ENCODE measurements at places on chromosomes 3 and 15.
A peak's percentile ranks its signal among the peaks of the same experiment; 100 is the strongest.

DNA sequence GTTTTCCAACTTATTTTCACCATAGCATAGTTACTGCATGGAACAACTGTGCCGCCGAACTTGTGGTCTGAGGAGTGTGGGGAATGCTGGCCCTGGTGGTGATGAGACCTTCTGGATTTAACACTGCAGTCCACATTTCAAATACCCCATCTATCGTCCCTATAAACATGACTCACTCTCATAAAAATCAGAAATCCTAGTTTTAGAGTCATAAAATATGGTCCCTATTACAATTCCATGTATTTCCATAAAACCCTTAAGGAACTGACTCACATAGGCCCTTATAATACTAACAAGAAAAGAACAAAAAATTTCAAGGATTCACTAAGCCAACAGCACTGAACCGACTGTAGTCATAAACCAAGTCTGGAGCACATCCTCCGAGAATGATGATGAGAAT, 147.2 kb downstream of the FOXP1 start:
- DNase-seq: no peak

DNA sequence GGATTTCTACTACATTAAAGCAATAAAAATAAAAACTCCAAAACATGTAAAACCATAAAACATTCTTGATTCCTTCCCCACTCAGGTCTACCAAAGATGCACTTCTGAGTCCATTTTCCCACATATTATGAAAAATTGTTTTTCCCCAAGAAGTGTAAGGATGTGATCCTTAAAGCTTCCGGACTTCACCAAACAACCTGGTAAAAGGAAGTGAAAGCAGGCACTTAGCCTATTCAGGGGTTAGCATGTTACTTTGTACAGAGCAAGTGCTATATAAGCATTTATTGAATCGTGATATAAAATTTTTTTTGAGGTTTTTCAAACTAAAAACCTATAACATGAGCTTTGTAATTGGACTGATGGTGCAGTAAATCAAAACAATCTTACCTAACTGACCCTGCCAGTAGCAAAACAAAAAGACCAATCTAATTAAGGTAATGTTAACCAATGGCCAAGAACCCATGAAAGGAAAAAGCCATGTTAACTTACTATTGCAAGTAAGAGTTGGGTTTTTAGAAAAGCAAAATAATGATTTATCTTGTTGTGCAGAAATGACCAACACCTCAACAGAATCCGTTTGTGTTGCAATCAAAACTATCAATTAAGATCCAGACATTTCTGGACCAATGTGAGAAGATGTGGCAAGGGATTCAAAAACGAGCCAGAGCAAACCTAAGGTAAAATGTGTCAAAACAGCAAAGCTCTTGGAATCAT, 1.8 kb downstream of the SETD2 start:
- DNase-seq: no peak

GRCh38 chr15:62212741-62213140, 47.7 kb upstream of the C2CD4B start:
- DNase-seq: no peak

DNA sequence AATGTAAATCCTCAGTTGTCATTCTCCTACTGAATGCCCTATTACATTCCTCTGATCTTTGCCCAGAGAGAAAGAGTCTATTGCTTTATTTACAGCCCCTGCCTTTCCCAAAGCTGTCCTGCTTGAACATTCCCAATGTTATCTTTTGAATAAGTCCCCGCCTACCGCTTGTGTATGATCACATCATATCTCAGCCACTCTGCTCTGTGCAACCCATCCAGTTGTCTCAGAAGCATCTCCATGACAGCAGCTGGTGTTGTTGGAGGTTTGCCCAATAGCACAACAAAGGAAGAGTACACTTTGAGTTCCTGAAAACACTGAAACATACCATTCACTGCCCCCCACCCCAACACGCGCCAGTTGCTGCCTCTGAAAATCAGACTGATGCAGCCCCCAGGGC, 22.0 kb upstream of the FAM3D start:
- no peak for DNase-seq

DNA sequence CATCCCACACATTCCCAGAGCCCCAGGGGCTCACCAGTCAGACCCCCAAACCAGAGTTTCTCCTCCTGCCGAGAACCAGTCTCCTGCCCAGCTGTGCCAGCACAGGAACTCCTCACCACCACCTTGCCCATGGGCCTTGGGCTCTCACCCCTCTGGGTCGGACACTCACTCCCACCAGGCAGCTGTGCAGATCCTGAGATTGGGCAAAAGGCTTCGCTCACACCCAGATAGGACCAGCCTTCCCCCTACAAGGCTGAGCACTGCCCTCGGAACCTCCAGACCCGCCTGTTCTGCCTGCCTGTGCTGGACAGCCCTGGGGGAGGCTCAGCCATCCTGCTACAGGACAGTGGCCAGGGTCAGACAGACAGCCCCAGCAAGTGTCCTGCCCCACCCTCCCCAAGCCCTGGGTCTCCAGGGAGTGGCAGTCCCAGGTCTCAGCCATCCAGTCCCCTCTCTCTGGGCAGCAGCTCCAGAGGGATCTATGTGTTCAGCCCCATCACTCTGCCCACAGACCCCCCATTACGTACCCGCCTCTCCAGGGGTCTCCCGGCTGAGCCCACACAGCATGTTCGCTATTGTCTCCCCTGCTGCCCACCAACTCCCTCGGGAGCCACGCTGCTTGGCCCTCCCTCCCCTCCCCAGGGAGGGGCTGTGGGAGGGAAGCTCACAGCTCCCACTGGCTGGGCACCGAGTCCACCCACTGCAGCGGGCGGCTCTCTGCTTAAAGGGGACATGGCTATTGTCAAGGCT, at the start of gene GRIP2:
TSS of gene GRIP2 (minus strand) at position 601 of the 750 bp plus-strand sequence. CDS start at position 567, 34 bp downstream.
- DNase-seq: no peak

- DNase-seq: no peak
These were observed 69.0 kb downstream of the TIGIT start for GRCh38 chr3:114362815-114363214.

GRCh38 chr15:56835718-56836171, 82.7 kb upstream of the TCF12 start:
- no peak for DNase-seq

DNA sequence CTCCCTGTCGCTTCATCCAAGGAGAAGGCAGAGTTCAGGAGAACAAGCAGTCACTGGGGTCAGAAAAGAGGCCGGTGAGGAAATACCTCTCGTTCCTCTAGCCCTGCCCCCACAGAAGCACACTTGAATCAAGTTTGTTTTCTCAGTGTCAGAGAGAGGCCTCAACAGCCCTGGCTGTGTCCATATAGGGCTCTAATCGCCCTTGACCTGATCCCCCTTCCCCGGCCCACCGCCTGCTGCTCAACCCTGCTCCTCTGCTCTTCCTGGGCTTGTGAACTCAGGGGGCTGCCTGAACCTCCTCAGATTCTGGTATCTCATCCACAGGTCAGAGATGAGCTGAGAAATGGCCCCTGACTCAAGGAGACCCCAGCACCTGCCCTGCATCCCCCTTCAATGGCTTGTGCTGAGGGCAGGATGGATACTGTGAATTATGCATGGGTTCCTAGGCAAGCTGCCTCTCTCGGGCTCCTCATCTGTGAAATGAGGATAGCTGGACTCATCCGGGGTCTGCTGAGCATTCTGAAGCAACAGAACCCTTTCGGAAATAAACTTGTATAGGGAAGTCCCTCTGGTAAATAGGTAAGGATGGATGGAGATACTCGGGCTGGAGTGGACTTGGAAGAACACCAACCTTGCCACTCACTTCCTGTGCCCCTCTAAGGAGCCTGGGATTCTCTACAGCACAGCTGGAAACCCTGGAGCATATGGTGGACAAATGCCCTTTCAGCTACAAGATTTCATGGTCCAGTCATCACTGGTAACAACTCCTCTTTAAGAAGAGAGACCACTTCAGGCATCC, 147.5 kb downstream of the STT3B start:
- peak; percentile 45 for DNase-seq

DNA sequence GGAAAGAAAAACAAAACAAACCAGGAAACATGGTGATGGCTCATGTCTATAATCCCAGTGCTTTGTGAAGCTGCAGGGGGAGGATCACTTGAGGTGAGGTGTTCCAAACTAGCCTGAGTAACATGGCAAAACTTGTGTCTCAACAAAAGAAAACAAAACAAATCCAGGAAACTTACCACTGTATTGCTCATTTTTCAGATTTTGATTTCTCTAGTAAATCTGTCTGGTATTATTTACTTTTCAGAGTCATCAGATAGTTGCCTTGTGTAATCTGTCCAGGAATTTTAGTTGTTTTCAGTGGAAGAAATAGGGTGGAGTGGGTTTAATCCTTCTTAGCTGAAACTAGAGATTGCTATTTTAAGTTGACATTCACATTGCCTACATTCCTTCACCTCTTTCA, 91.8 kb upstream of the ALCAM start:
- no peak for DNase-seq

- DNase-seq: no peak
These were observed 93.7 kb downstream of the TMEM266 start for GRCh38 chr15:76153241-76154197.

- no peak for DNase-seq
These were observed 31.7 kb downstream of the BTLA start for GRCh38 chr3:112467539-112467938.

GRCh38 chr15:77311618-77312398, 108.1 kb downstream of the PEAK1 start:
- DNase-seq: no peak
